ENCODE measurements at places on chromosomes 2 and 18. TPM values are rescaled to one million over a fixed set of nuclear protein-coding genes. Genes with fewer than 3 reads are reported as not detected.

DNA sequence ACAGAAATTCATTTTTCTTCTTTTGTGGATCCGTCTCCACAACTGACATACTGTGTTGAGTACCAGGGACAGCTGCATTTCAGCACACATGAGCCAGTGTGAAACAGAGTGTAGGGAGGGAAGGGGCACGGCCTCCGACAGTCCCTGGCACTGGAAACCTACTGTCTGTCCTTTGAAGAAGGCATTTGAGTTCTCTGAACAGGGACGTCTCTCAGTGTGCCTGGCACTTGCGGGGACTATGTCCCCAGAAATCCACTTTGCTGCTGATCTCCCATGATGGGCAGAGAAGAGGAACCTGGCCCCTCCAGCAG, 48.1 kb downstream of the PLB1 start:
- peaks cover 49% of the 10 kb centered on the region for H3K4me1 ChIP-seq
- peak overlapping the region; percentile 90 for H3K27ac ChIP-seq
- no peaks in the 10 kb centered on the region for H3K27me3 ChIP-seq
- no peak for DNase-seq

GRCh38 chr18:49071778-49072177, 121.0 kb upstream of the SMAD7 start:
- no peaks in the 10 kb centered on the region for H3K36me3 ChIP-seq
- no peaks in the 10 kb centered on the region for H3K27me3 ChIP-seq
- no peak overlapping the region for H3K4me3 ChIP-seq
- no peak for DNase-seq

GRCh38 chr2:85312404-85312803, 15.4 kb downstream of the TGOLN2 start:
- DNase-seq = no peak
- no peak overlapping the region for H3K27ac ChIP-seq
- no peak overlapping the region for H3K4me3 ChIP-seq
- no peaks in the 10 kb centered on the region for H3K36me3 ChIP-seq
- peaks cover 3% of the 10 kb centered on the region for H3K4me1 ChIP-seq
- H3K27me3 ChIP-seq = no peaks in the 10 kb centered on the region

The CLIP4 gene
- total RNA-seq = 1.2 TPM

DNA sequence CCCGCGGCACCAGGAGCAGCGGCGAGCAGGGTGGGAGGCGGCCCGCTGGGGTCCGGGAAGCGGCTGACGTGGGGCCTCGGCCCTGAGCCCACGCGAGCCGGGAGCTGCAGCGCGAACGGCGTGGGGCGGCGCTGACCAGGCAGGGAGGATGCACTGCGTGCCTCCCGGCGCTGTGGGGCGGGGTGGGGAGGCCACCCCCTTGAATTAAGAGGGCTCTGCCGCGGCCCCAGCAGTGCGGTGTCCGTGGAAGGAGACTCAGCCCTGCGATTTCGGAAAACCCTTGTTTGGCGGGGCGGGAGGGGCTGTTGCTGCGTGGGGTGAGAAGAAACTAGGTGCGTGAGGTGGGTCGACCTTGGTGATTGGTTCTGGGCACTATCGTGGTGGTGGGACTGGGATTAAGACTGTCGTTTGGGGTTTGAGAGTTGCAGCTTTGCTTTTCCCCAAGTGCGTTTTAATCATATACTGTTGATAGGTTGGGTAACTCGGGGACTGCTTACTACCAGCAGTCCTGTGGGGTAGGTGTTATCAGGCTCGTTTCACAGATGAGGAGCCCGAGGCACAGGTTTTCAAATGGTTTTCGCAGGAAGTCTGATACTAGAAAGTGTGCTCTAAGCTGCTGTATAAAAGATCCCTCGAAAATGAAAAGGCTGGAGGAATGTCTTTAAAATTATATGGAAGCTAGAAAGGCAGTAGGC, 722 bp downstream of the ACSL3 start:
- no peak for DNase-seq
- peak overlapping the region; percentile 99 for H3K4me3 ChIP-seq
- H3K27me3 ChIP-seq = no peaks in the 10 kb centered on the region
- peaks cover 51% of the 10 kb centered on the region for H3K4me1 ChIP-seq
- H3K36me3 ChIP-seq = no peaks in the 10 kb centered on the region

The SMAD4 gene
- 48.8 TPM for total RNA-seq

- no peak overlapping the region for H3K4me3 ChIP-seq
- no peak overlapping the region for H3K27ac ChIP-seq
- H3K36me3 ChIP-seq = no peaks in the 10 kb centered on the region
Measured at GRCh38 chr2:67311536-67311935, 85.6 kb upstream of the ETAA1 start.

DNA sequence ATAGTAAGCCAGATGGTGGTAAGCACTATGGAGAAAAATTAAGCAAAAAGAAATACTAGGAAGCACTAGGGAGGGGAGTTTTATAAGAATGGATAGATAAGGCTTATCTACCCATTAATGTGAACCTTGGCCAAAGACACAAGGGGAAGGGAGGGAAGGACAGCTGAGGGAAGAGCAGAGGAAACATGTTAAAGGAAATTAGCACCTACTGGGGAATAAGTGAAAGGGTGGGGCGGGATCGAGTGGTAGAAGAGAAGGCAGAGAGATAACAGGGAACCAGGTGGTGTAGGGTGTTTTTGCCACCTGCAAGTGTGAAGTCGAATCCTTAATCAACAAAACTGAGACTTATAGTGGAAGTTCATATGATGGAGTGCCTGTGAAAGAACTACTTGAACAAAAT, 1.7 kb downstream of the UNC80 start:
- no peak overlapping the region for H3K27ac ChIP-seq
- H3K36me3 ChIP-seq = no peaks in the 10 kb centered on the region
- H3K4me3 ChIP-seq = no peak overlapping the region
- no peaks in the 10 kb centered on the region for H3K27me3 ChIP-seq

- peaks cover 3% of the 10 kb centered on the region for H3K4me1 ChIP-seq
- no peak overlapping the region for H3K4me3 ChIP-seq
- no peak for DNase-seq
- H3K36me3 ChIP-seq = no peaks in the 10 kb centered on the region
Measured at GRCh38 chr2:191056228-191056627, 42.3 kb upstream of the STAT1 start.

DNA sequence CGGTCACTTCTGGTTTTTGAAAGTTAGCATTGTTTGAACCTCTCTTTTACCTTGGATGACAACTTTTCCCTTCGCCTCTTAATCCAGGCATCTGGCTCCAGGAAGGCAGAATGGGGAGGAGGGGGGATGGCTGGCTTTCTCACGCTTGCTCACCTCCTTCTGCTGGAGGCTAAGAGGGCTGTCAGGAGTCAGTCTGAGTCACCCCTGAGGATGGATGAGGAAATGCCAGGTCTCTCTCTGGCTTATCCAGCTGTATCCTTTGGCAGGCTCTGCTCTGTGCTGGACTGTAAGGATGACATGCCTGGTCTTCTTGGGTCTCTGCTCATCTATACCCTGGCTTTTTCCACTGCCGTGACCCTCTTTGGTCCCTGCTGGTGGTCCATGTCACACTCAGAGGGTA, 142.9 kb upstream of the GYPC start:
- no peaks in the 10 kb centered on the region for H3K27me3 ChIP-seq
- H3K4me3 ChIP-seq = no peak overlapping the region
- H3K36me3 ChIP-seq = no peaks in the 10 kb centered on the region
- no peaks in the 10 kb centered on the region for H3K4me1 ChIP-seq
- no peak overlapping the region for H3K27ac ChIP-seq
- no peak for DNase-seq

GRCh38 chr2:1553671-1554295, 140.5 kb downstream of the TPO start:
- H3K27ac ChIP-seq = peak overlapping the region; percentile 85
- H3K36me3 ChIP-seq = no peaks in the 10 kb centered on the region
- H3K4me3 ChIP-seq = no peak overlapping the region
- no peaks in the 10 kb centered on the region for H3K27me3 ChIP-seq
- H3K4me1 ChIP-seq = peaks cover 42% of the 10 kb centered on the region

The ITM2C gene
- total RNA-seq = 136 TPM

DNA sequence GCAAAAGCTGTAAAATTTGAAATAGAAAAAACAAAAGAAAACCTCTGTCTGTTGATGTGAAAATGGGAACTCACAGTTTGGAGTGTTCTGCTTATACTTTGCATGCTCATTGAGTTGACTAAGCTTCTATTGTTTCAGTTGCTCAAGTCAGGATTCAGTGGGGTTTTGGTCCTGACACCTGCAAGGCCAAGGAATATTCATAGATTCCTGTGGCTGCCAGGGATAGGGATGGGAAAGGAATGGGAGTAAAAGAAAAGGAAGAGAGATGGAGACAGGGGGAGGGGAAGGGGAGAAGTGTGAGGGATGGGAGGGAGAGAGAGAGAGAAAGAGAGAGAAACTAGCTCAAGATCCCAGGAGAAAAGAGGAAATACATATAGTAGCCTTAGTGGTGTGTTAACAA, 1.3 kb downstream of the CPS1 start:
- no peaks in the 10 kb centered on the region for H3K27me3 ChIP-seq
- H3K27ac ChIP-seq = no peak overlapping the region
- no peak overlapping the region for H3K4me3 ChIP-seq
- no peaks in the 10 kb centered on the region for H3K4me1 ChIP-seq
- no peak for DNase-seq

- H3K4me1 ChIP-seq = 0 out of 2 replicates have a peak, but pooled peaks cover 6% of the 10 kb centered on the region
- DNase-seq = peak; percentile 94
- H3K4me3 ChIP-seq = peak within 1 kb of the TSS; percentile 95
- H3K27me3 ChIP-seq = no peaks in the 10 kb centered on the region
- peak within 1 kb of the TSS; percentile 96 for H3K27ac ChIP-seq
Measured at GRCh38 chr18:23452728-23453679, at the start of gene RIOK3. Gene RIOK3 (plus strand): TSS chr18:23453287. CDS start chr18:23453440, 153 bp downstream.

The WNT6 gene
- 20.3 TPM for total RNA-seq

The TNS1 gene
- total RNA-seq = 16.1 TPM

DNA sequence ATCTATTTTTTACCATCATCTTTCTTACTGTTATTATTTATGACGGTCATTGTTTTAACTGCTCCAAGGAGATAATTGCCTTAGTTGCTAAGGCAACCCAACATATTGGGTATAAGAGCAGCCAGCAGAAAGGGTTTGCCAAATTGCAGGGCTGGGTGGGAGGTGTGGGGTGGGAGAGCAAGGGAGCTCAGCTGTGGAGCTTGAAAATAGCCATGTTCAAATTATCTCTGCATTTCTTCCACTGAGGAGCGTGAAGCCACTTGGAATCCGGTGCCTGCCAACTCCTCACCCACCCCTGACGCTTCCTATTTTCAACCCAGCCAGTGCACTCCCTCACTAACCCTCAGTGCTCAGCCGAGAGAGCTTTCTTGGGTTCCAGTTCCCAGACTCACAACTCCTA, 60.8 kb downstream of the SETBP1 start:
- no peak for DNase-seq
- H3K27ac ChIP-seq = no peak overlapping the region
- H3K27me3 ChIP-seq = no peaks in the 10 kb centered on the region
- peaks cover 6% of the 10 kb centered on the region for H3K4me1 ChIP-seq
- no peak overlapping the region for H3K4me3 ChIP-seq

- H3K27ac ChIP-seq = no peak overlapping the region
- no peak for DNase-seq
- no peaks in the 10 kb centered on the region for H3K36me3 ChIP-seq
- no peak overlapping the region for H3K4me3 ChIP-seq
- no peaks in the 10 kb centered on the region for H3K4me1 ChIP-seq
- H3K27me3 ChIP-seq = no peaks in the 10 kb centered on the region
Measured at GRCh38 chr2:34851804-34852203, 1252.7 kb upstream of the FAM98A start.

DNA sequence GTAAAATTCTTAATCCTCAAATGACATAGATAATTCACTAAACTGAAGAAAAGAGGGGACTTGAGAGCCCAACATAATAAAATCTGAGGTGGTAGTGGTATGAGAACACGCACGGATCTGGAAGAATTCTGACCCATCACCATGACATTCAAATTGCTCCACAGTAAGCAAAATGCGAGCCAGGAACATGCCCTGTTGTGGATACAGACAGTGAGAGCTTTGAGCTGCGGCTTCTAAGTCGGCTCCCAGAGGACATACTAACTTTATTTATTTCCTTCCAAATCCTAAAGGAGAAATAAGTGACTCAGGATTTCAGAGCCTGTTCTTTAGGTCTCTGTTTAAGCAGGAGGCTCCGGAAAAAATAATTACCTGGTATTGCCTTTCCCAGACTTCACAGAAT, 143.4 kb upstream of the SMAD7 start:
- no peak overlapping the region for H3K4me3 ChIP-seq
- no peak for DNase-seq
- H3K4me1 ChIP-seq = no peaks in the 10 kb centered on the region
- no peaks in the 10 kb centered on the region for H3K27me3 ChIP-seq
- no peak overlapping the region for H3K27ac ChIP-seq

DNA sequence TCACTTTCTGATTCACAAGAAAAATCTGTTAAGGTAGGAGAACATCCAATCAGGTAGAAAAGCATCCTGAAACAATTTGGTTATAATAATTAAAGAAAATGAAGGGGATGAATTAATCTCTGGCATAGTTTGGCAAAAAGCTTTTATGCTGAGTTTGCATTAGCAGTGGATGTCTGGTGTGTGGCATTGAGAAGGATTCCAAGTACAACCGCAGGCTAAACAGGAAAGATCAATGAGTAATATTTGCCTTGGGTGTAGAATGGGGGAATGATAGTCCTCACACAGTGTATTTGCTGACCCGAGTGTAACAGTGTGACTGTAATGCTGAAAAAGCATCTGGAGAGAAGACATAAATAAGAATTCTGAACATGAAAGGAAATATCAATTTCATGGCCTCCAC, 68.3 kb upstream of the SESTD1 start:
- no peak overlapping the region for H3K27ac ChIP-seq
- no peaks in the 10 kb centered on the region for H3K4me1 ChIP-seq
- no peak overlapping the region for H3K4me3 ChIP-seq
- H3K36me3 ChIP-seq = no peaks in the 10 kb centered on the region

The TEX44 gene
- total RNA-seq = not detected

GRCh38 chr2:230669386-230669950, 43.2 kb upstream of the CAB39 start:
- H3K36me3 ChIP-seq = no peaks in the 10 kb centered on the region
- no peak overlapping the region for H3K4me3 ChIP-seq

GRCh38 chr2:120893811-120894584, 158.3 kb downstream of the GLI2 start:
- no peaks in the 10 kb centered on the region for H3K27me3 ChIP-seq
- no peaks in the 10 kb centered on the region for H3K36me3 ChIP-seq
- no peak for DNase-seq
- peaks cover 8% of the 10 kb centered on the region for H3K4me1 ChIP-seq
- H3K4me3 ChIP-seq = no peak overlapping the region

DNA sequence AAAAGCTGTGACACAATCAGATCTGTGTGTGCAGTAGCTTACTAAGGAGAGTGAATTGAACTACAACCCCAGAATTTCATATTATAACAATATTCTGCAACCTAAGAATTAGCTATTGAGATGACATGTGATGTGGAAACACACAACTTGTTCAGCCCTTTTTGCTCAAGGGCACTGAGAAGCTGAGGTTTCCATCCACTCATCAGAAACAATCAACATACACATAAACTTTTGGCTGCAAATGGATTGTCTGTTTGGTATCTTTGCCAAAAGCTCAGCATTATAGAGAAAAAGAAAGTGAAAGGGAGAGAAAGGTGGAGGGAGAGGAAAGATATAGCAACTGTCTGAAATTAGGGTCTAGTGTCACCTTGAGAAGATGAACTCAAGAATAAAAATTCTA, 117.2 kb upstream of the KLF7 start:
- peaks cover 9% of the 10 kb centered on the region for H3K4me1 ChIP-seq
- no peak overlapping the region for H3K27ac ChIP-seq
- no peaks in the 10 kb centered on the region for H3K27me3 ChIP-seq

GRCh38 chr2:45199973-45200372, 190.7 kb upstream of the SIX2 start:
- H3K4me1 ChIP-seq = no peaks in the 10 kb centered on the region
- H3K4me3 ChIP-seq = no peak overlapping the region
- H3K27ac ChIP-seq = no peak overlapping the region
- DNase-seq = no peak

- no peaks in the 10 kb centered on the region for H3K36me3 ChIP-seq
- H3K4me1 ChIP-seq = no peaks in the 10 kb centered on the region
- no peak overlapping the region for H3K27ac ChIP-seq
- no peaks in the 10 kb centered on the region for H3K27me3 ChIP-seq
Measured at GRCh38 chr2:158034198-158034866, 67.3 kb upstream of the UPP2 start.
